ENCODE measurements at places on chromosomes 7 and 10.

DNA sequence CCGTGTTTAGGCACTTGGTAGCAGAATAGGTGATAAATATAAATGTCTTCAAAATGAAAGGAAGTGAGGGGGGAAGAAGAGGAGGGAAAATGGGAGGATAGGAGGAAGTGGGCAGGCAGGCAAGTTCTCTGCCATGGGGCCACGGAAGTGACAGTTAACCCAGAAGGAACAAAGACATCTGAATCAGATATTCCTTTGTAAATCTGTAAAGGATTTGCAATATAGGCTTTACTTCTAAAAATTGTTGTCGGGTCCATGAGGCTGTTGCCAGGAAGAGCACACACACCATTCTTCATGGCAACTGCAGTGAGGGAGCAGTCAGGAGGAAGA lies 23.7 kb upstream of the RASSF4 start:
- H3K27me3 ChIP-seq, result no peaks in the 10 kb centered on the region
- H3K4me3 ChIP-seq, result no peak overlapping the region
- H3K27ac ChIP-seq, result peak overlapping the region; percentile 45
- peaks cover 8% of the 10 kb centered on the region for H3K4me1 ChIP-seq
- H3K36me3 ChIP-seq, result no peaks in the 10 kb centered on the region

- H3K4me3 ChIP-seq, result no peak overlapping the region
- no peak for DNase-seq
- H3K4me1 ChIP-seq, result peaks cover 34% of the 10 kb centered on the region
- no peaks in the 10 kb centered on the region for H3K36me3 ChIP-seq
Observed at GRCh38 chr10:132320654-132321469, 11.1 kb upstream of the LRRC27 start.

GRCh38 chr7:24669971-24670591 lies 87.2 kb downstream of the GSDME start:
- H3K36me3 ChIP-seq, result no peaks in the 10 kb centered on the region
- H3K4me3 ChIP-seq, result no peak overlapping the region
- no peak overlapping the region for H3K27ac ChIP-seq
- no peaks in the 10 kb centered on the region for H3K4me1 ChIP-seq

- H3K27ac ChIP-seq, result no peak overlapping the region
- DNase-seq, result no peak
- no peaks in the 10 kb centered on the region for H3K36me3 ChIP-seq
- no peaks in the 10 kb centered on the region for H3K4me1 ChIP-seq
- no peak overlapping the region for H3K4me3 ChIP-seq
Observed at GRCh38 chr7:108292541-108292940, 162.4 kb upstream of the LAMB4 start.

DNA sequence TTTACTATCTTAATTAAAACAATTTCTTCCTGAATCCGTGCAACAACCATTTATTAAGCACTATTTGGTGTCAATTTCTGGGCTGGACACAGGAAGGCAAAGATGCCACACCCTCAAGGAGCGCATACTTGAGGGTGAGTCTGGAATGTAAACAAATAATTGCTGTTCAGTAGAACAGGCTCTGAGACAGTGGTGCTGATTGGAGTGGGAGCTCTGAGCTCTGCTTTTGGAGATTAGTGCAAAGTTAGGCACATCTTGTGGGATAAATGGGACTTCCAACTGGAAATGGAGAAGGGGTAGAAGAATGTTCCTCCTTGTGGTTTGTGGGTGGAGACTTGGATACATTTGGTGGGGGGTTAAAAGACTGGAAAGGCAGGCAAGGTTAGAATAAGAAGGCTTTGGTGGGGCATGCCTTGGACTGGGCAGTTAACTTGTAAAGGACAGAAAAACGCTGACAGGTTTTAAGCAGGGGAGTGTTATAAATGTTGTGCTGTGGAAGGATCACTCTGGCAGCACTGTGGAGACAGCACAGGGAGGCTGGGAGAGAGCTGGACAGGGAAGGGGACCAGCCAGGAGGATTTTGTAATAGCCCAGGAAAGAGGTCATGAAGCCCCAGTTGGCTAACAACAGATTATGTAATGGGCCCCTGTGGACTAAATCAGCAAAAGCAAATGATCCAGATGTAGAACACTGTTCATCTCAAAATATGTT lies 80.7 kb downstream of the ZNF365 start:
- H3K27ac ChIP-seq, result no peak overlapping the region
- DNase-seq, result no peak
- H3K27me3 ChIP-seq, result no peaks in the 10 kb centered on the region
- peaks cover 5% of the 10 kb centered on the region for H3K4me1 ChIP-seq
- no peaks in the 10 kb centered on the region for H3K36me3 ChIP-seq

- H3K36me3 ChIP-seq, result no peaks in the 10 kb centered on the region
- H3K4me1 ChIP-seq, result no peaks in the 10 kb centered on the region
- peak overlapping the region; percentile 79 for H3K4me3 ChIP-seq
- DNase-seq, result no peak
- H3K27ac ChIP-seq, result peak overlapping the region; percentile 98
- H3K27me3 ChIP-seq, result no peaks in the 10 kb centered on the region
Observed at GRCh38 chr10:5978230-5978489, 817 bp upstream of the IL15RA start.

- no peaks in the 10 kb centered on the region for H3K4me1 ChIP-seq
- no peak for DNase-seq
- H3K27ac ChIP-seq, result no peak overlapping the region
- no peak overlapping the region for H3K4me3 ChIP-seq
- no peaks in the 10 kb centered on the region for H3K27me3 ChIP-seq
Observed at GRCh38 chr7:123974326-123974908, 49.4 kb downstream of the SPAM1 start.

DNA sequence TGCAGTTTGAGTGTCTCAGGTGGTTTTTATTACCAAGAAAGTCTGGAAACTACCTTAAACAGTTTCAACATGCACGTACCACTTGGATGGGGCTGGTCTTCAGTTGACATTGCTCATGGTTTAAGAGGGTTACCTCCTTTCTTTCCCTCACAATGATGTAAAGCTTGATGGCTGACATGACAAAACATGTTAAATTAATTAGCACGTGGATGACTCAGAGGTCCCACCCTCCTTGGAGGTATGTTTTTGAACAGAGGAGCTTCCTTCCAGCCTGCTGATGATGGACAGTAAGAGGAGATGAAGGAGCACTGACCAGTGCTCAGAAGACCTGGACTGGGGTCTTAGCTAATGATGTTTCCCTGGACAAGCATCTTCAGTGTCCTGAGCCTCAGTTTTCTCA lies 322.3 kb upstream of the PODXL start:
- no peak overlapping the region for H3K4me3 ChIP-seq
- H3K27me3 ChIP-seq, result no peaks in the 10 kb centered on the region
- H3K4me1 ChIP-seq, result no peaks in the 10 kb centered on the region
- no peaks in the 10 kb centered on the region for H3K36me3 ChIP-seq

GRCh38 chr7:3787717-3788264 lies 486.7 kb downstream of the SDK1 start:
- no peak for DNase-seq
- no peak overlapping the region for H3K4me3 ChIP-seq
- no peaks in the 10 kb centered on the region for H3K27me3 ChIP-seq

- no peak for DNase-seq
- peaks cover 27% of the 10 kb centered on the region for H3K4me1 ChIP-seq
- no peaks in the 10 kb centered on the region for H3K27me3 ChIP-seq
- no peak overlapping the region for H3K27ac ChIP-seq
- no peaks in the 10 kb centered on the region for H3K36me3 ChIP-seq
Observed at GRCh38 chr10:71268247-71268691, 50.8 kb upstream of the SLC29A3 start.

DNA sequence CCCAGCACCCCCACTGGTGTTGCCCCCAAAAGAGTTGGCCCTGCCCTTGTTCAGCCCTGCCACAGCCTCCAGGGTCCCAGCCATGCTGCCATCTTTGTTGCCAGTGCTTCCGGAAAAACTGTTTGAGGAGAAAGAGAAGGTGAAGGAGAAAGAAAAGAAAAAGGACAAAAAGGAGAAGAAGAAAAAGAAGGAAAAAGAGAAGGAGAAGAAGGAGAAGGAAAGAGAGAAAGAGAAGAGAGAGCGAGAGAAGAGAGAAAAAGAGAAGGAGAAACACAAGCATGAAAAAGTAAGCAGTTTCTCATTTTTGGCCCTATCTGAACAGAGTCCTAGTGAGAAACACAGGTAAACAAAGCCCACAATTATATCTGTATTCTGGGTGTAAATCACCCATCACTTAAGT lies 89.0 kb upstream of the GATA3 start:
- H3K36me3 ChIP-seq, result no peaks in the 10 kb centered on the region
- H3K27me3 ChIP-seq, result no peaks in the 10 kb centered on the region
- H3K4me1 ChIP-seq, result no peaks in the 10 kb centered on the region
- H3K27ac ChIP-seq, result no peak overlapping the region
- no peak for DNase-seq

GRCh38 chr7:70334871-70335270 lies 736.6 kb downstream of the AUTS2 start:
- H3K27me3 ChIP-seq, result no peaks in the 10 kb centered on the region
- H3K36me3 ChIP-seq, result no peaks in the 10 kb centered on the region
- no peak for DNase-seq
- no peaks in the 10 kb centered on the region for H3K4me1 ChIP-seq
- no peak overlapping the region for H3K27ac ChIP-seq

DNA sequence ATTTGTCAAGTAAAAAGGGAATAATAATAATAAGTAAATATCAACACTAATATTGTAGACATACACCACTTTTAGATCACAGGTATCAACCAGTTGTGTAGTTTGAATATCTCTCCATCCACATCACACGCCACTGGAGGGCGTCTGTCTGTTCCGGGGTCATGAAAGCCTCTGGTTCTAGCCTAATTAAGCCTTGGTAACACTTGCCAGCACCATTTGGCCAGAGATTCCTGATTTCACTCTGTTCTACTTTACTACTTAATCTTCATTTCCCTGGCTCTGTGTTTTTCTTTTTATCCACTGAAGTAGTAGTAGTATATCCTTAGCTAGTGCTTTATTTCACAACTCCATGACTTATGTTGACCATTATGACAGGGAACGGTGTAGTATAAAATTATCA lies 285.6 kb upstream of the POM121L12 start:
- H3K36me3 ChIP-seq, result no peaks in the 10 kb centered on the region
- DNase-seq, result no peak
- H3K4me1 ChIP-seq, result no peaks in the 10 kb centered on the region

DNA sequence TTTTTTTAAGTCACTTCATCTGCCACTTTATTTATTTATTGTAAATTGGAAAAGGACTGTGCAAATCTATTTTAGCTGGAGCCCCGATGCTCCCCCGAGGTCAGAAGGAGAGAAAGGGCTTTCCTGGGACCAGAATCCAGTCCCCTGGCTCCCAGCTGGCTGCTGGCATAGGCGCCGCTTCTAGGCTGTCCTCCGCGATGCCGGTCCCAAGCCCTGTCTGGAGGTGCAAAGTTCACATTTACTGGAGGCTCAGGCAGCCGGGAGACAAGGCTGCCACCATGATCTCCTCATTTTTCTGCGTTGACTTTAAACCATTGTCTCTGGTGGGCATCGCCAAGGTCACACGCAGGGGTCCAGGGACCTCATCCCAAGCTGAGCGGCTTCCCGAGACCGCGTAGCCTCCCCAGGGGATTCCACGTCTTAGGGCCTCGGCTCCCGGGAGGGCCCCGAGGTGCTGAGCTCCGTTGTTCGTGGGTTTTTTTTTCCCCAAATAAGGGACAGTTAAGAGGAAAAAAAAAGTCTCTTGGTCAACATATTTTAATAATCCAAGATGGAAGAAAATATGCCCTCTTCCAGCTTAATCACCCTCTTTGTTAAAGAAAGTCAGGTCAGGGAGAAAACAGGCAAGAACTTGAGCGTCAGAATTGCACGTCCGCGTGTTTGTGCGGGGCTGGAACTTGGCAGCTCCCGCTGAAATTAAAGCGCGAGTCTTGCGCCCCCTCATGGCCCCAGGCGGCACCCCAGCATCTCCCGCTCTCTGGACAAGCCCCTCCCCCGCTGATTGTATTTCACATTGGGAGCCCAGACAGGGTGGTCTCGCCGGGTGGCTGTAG lies 11.9 kb downstream of the RGR start:
- no peak overlapping the region for H3K27ac ChIP-seq
- DNase-seq, result peak; percentile 7
- no peak overlapping the region for H3K4me3 ChIP-seq
- no peaks in the 10 kb centered on the region for H3K36me3 ChIP-seq

GRCh38 chr10:68869623-68870022 lies 31.5 kb upstream of the DDX50 start:
- H3K36me3 ChIP-seq, result no peaks in the 10 kb centered on the region
- H3K27me3 ChIP-seq, result no peaks in the 10 kb centered on the region
- H3K27ac ChIP-seq, result no peak overlapping the region
- H3K4me1 ChIP-seq, result no peaks in the 10 kb centered on the region
- H3K4me3 ChIP-seq, result no peak overlapping the region
- DNase-seq, result no peak

DNA sequence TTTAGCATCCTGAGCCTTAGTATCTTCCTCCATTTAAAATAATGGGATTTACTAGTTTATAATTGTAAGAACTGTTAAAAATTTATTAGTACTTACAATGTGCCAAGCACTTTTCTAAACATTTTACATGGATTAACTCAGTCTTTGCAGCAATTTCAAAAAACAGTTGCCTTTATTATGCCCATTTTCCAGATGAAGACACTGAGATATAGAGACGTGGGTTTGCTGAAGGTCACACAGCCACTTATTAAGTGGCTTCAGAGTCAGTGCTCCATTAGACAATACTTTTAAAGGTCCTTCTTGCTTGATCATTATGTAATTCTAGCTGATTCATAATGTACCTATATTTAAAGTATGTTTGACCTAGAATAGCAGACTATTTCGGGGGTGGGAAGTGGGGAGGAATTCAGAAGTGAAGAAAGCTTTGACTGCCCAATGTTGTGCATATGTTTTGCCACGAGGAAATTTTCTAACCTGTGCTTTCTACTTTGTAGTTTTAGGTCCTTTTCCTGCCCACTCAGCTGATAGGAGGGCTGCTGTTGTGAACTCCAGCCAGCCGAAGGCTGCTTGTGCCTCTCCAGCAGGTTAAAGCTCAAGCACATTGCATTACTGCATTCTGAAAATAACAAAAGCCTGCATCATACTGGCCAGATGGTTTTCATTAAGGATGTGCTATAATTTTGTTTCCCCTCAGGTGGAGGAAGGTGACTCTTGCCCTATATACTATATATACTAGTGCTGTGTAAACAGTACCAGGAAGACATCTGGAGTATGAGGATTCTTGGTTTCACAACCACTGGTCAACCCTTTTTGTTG lies 4.3 kb downstream of the PLEKHA8 start:
- no peaks in the 10 kb centered on the region for H3K27me3 ChIP-seq
- no peak overlapping the region for H3K27ac ChIP-seq
- no peak overlapping the region for H3K4me3 ChIP-seq

GRCh38 chr7:16764942-16765341 lies 11.4 kb downstream of the TSPAN13 start:
- H3K4me1 ChIP-seq, result no peaks in the 10 kb centered on the region
- no peak for DNase-seq
- H3K4me3 ChIP-seq, result no peak overlapping the region
- H3K27ac ChIP-seq, result peak overlapping the region; percentile 25

GRCh38 chr7:93830141-93830925 lies 60.2 kb downstream of the TFPI2 start:
- no peaks in the 10 kb centered on the region for H3K27me3 ChIP-seq
- no peaks in the 10 kb centered on the region for H3K4me1 ChIP-seq
- H3K4me3 ChIP-seq, result no peak overlapping the region
- no peak overlapping the region for H3K27ac ChIP-seq
- no peak for DNase-seq

- peak overlapping the region; percentile 89 for H3K27ac ChIP-seq
- no peak for DNase-seq
- H3K4me3 ChIP-seq, result no peak overlapping the region
Observed at GRCh38 chr7:5691606-5692005, 89.9 kb downstream of the RNF216 start.

Measured in left lung (tissue), 14 donors.